ENCODE measurements at places on chromosomes 1 and 21.
A peak's percentile ranks its signal among the peaks of the same experiment; 100 is the strongest.

- no peak for DNase-seq
Observed at GRCh38 chr1:158102881-158103674, 77.6 kb upstream of the CD1D start.

DNA sequence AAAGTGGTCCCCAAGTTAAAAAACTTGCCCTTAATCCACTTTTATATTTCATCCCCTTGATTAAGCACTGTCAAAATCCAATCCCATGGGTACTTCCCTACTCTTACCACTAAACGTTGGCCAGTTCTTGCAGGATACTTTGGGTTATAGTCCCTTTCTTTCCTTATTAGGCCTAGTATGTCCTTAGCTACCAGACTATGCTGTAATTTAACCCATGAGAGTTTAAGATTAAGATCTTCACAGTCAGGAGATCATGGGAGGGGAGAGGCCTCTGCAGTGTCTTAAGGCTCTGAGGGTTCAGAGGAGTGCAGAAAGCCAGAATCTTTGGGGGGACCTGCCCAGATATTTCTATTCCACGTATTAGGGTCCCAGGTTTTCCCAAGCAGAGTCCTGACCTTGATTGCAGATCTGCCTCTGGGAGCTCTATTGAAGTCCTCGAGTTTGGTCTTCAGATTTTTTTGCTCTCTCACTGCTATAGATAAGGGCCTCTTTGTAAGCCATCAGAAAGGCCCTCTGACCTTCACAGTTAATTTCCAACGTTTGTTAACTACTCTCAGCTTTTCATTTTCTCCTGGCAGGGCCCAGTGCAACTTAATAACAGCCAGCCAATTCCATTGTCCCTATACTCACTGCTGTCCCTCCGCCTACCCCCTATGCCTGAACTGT is 9.0 kb upstream of the CGN start:
- DNase-seq, result no peak

GRCh38 chr1:46805755-46806154 is 6.9 kb downstream of the CYP4B1 start:
- no peak for DNase-seq

GRCh38 chr1:163897412-163898155 is 575.8 kb downstream of the NUF2 start:
- no peak for DNase-seq

- no peak for DNase-seq
Observed at GRCh38 chr1:8663090-8663802, 154.2 kb downstream of the RERE start.

- DNase-seq, result no peak
Observed at GRCh38 chr1:65237503-65237902, 71.8 kb upstream of the DNAJC6 start.

GRCh38 chr1:21200767-21201166 is 24.1 kb upstream of the EIF4G3 start:
- no peak for DNase-seq

DNA sequence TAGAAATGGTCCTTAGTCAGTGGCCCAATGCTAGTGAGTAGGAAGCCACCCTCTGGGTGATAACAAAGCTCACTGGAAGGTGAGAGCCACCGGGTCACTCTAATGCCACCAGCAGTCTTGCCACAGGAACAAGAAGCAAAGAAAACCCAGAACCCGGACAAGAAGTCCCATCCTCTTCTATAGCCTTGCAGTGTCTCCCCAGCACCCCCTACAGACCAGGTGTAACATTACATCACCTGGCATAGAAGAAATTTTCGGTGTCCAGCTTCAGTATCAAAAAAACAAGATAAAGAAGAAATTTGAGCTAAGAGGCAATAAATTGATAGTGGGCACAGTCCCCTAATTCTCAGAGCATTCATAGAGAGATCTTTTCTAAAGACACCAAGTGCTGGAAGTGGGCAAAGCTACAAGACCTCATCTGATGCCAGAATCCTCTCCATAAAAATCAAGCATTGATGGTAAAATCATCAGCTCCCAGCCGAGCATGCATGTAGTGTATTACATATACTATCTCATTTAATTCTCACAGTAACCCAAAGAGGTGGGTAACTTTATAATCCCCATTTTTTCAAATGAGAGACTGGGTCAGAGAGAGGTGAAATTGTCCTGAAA is 491.0 kb downstream of the MATN1 start:
- no peak for DNase-seq

DNA sequence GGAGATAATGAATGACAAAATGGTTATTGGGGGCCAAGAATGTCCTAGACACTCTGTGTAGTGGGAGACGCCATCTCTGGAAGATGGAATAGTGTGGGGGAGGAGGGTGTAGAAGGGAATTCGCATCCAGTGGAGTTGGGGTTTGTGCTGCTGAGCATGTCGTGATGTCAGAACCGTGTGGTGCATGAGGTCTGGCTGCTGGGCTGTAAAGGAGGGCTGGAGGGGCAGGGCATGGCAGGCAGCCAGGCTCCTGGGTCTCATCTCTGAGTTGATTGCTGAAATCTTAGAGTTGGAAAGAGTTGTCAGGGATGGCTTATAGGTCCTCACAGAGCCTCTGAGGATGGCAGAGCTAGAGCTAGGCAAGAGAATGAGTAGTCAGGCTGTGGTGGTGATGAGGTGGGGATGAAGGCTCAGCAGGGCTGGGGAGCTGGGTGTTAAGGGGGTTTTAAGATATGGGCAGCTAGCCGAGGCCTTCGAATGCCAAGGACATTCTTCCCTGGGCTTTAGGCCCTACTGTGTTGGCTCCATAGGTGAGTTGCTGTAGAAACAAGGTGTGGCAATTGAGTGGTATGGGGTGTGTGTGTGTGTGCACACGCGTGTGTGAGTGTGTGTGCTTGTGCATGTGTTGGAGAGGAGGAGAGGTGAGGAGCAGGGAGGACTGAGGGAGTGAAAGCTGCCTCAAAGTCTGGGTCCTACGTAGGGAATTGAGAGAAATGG is 1.9 kb downstream of the PPFIA4 start:
- DNase-seq, result no peak

GRCh38 chr1:207455183-207455754 is 1.1 kb downstream of the CR2 start:
- DNase-seq, result no peak

DNA sequence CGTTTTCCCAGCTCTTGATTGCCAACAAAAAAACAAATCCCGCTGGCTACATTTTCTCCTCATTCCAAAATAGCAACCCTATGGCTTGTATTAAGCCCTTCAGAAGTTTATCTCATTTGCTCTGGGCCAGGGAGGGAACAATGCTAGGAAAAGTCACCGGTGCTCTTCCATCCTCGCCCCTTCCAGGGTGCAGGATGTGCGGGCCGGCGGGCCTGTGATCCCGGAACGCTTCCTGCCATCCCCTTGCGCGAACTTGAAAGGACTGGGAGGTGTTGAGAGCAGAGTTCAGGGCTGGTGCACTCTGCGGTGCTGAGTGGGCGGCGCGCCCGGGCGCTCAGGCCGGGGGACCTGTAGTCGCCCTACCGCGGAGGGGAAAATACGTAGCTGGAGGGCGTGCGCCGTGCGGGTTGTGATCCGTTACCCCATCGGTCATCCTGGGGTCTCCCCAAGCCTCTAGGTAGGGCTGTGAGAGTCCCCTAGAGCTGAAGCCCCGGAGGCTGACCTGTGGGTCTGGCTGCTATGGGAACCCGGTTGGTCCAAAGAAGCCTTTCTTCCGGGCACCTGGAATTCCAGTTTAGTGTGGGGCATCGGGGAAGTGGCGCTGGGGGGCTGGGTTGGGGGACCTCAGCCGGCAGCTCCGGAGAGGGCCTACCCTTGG is 13.1 kb downstream of the NR5A2 start:
- no peak for DNase-seq

DNA sequence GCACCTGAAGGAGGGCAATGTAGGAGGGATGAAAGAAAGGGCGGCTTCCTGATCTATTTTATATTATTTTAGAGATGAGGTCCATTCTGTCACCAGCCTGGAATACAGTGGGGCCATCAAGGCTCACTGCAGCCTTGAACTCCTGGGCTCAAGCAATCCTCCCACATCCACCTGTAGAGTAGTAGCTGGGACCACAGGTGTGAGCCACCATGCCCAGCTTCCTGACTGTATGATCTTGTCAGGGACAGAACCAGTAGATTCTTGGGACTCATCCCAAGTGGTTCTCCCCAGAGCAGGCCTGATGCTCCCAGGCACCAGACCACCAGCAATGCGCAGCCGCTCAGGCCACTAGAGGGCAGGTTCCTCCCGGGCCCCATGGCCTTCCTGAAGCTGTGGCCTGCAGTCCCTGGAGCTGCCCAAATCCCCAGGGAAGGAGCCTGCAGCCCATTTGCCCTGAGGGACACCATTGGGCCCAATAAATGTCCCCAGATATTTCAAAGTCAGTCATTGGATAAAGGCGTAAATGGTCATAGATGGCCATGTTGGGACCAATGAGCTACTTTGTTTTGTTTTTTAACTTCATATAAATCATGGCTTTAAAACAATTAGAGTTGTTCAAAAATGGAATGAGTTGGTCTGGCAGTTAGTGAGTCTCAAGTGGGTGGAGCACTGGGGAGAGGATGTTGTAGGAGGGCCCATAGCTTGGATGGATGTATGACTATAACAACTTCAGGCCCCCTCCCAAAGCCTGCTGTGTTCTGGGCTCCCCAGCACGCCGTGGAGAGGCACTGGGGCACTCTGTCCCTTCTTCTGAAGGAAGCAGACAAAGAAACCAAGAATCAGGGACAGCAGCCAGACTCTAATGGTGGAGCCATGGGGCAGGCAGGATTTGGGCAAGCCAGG is 44.7 kb upstream of the GOLT1A start:
- peak; percentile 47 for DNase-seq

DNA sequence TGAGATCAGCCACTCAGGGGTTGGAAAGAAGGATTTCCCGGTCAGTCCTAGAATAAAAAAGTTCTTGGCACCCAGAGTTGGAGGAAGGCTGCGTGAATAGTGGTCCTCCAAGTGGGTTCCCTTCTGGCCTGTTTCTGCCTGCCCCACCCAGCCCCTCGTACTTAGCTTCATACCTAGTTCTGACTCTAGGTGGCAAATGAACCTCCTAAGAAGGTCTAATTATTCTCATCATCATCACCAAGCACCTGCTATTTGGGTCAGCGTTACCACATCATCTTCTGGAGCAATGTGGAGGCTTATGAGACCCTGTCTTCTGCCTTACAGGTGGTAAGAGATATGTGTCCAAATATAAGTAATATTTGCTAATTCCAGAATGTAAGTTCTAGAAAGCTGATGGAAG is 35.9 kb upstream of the NFASC start:
- no peak for DNase-seq

- DNase-seq, result no peak
Observed at GRCh38 chr21:29237110-29238052, 61.3 kb upstream of the BACH1 start.

GRCh38 chr21:44649521-44650100 is 3.4 kb downstream of the KRTAP10-11 start:
- DNase-seq, result no peak

GRCh38 chr1:225996946-225997545 is 2.1 kb downstream of the SDE2 start:
- DNase-seq, result no peak

DNA sequence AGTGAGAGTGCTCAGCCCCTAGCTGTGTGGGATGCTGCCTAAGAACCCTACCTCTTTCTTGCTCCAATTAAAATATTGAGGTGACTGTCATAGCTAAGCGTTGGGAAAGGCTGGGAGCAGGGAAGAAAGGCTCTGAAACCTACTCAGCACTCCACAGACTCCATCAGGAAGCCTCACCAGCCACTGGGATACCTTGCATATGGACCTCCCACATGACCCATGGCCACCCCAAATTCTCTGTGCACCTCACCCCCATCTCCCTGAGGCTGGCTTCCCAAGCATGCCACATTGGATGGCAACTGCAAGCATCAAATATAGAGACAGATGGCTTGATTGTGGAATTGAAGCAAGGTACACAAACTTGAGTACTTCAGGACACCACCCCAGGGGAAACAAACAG is 41.8 kb downstream of the FLVCR1 start:
- DNase-seq, result no peak

GRCh38 chr1:110921953-110922352 is 41.8 kb downstream of the LRIF1 start:
- DNase-seq, result no peak

DNA sequence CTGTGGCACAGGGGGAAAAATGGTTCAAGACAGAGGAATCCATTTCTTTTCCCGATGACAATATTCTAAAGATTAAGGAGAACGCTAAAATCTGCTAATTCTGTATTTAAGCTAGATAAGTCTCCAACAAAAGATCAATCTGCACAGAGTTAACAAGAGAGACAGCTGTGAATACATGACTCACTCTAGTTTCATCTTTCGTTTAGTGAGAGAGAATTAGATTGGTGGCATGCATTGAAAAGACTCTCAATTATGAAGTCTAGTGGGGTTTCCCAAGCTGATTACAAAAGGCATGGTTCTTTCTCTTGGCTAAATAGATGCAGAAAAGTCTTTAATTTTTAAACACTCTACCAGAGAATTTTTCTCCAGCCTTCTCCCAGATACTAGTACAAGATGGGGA is 34.4 kb downstream of the CAPN9 start:
- DNase-seq, result no peak

DNA sequence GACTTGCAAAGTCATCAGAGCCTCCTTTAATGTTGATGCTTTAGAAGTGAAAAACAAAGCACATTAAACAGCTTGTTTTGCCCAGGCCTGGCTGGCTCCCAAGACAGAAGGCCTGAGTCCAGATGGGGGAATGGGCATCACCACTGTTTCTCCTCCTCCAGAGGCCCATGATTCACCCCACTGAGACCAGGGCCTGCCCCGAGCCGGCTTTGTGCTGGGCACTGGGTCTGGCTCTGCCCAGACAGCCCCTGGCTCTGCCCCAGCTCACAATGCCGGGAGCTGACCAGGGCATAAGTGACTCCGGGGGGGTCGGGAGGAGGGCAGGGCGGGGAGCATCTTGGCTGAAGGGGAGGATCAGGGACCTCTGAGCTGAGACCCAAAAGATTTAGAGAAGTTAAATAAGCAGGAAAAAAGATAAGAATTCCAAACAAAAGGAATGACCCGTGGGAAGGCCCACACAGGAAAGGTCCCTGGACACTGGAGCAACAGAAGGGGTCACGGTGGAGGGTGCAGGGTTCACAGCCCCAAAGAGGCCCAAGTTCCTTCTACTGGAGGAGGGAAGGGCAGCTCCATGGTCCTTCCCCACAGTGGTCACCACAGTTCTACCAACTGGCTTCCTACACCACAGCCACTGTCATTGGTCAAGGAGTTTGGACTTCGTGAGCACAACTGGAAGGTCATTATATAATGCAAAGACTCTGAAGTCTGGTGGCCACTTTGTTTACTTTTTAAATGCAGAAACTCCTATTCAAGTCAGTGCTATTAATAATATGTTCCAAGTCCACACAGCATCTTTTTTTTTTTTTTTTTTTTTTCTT is 5.5 kb downstream of the C2CD2 start:
- no peak for DNase-seq
